Head of caudate nucleus (tissue), 42 donors: ENCODE measurements at places on chromosomes 11 and 22.

DNA sequence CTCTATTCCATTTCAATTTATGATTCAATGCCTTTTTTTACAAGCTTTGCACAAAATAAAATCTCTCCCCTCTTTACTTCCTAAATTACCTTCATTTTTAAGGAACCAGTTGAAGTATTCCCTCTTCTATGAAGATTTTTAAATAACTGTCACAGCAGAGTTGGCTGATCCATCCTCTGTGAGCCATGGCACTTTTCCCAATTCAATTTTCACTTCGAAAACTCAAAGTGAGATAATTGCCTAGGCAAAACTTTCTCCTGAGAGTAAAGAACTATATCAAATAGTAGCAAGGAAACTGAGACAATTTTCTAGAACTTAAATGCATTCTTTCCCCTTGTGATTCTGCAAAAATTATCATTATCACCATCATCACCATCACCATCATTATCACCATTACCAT lies 259.9 kb upstream of the ARHGAP20 start:
- no peak for DNase-seq

DNA sequence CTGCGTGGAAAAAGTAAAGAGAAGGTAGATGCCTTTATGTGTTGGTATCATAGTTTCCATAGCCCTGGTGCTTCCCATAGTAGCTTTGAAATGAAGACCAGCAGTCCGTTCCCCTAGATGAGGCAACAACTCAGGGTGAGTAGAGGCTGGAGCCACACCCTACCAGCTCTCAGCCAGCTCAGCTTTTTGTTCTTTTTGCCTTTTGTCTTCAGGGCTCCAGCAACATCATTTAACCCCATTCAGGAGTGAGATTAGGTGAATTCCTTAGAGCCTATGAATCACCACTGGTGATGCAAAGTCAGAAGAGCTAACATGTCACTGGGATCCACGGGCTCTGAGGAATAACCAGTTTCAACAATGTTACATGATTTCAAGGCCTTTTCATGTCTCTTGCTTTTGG lies 14.0 kb upstream of the SESN3 start:
- DNase-seq = no peak

GRCh38 chr22:45497351-45498145 lies 5.1 kb upstream of the FBLN1 start:
- DNase-seq = no peak

GRCh38 chr11:79259800-79260199 lies 181.0 kb downstream of the TENM4 start:
- DNase-seq = no peak

DNA sequence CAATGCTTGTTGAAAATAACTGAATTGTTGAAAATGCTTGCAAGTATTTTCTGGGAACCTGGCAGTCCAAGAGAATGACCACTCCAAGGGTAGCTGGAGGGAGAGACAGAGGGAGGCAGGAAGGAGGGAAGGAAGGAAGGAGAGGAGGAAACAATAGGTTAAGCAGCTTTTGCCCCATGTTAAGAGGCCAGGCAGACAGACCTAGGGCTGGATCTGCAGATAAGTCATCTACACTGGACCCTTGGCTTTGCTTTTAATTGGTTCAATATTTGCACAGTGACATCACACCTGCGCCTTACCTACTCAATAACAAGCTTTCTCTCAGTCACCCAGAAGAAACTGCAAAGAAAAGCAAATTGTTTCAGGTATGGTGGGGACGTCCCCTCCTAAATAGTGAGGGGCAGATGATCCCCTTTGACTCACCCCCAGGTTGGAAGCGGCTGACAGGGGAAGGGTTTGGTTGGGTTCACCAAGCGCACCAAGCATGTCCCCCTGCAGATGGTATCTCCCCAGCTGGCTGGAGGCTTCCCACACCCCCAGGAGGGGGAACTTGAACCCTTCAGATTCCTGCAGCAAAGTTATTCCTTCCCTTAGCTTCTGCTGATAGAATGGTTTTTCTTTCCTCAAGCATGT lies 24.3 kb downstream of the MYH9 start:
- no peak for DNase-seq

DNA sequence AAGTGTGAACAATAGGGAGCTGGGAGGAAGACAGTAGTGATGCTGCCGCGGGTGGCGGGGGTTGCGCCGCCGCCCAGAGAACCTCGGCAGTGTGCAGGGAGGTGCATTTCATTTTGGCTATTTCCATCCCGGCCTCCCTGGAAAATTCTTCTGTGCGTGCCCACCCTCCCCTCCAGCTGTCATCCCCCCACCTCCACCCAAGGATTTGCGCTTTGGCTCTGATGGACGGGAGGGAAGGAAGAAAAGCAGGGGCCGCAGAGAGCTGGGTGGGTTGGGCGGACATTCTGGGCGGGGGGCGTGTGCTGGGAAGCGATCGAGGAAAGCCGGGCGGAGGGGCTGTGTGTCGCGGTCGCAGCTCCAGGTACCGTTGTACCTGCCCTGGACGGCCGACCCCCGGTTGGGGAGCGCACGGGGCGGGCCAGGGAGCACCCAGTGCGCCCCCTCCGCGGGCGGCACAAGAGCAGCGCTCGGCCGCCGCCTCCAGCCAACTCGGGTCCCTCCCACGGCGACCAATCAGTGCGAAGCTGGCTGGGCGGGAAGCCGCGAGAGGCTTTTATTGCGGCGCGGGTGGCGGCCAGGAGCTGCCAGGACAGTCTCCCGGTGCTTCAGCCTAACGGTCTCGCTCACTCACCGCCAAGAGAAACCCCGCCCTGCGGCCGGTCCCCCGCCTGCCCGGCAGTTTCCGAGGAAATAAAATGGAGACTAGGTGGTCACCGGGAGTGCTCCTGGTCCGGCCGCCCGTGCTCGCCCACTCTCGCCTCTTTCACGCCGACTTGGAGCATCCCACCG lies 1.6 kb downstream of the NCAM1 start:
- peak; percentile 92 for DNase-seq

- DNase-seq = no peak
Measured at GRCh38 chr11:70387564-70387963, 10.8 kb upstream of the CTTN start.

GRCh38 chr22:27108425-27109114 lies 451.2 kb downstream of the MIAT start:
- DNase-seq = no peak

- DNase-seq = no peak
Measured at GRCh38 chr11:21631991-21632390, 560.9 kb upstream of the ANO5 start.

DNA sequence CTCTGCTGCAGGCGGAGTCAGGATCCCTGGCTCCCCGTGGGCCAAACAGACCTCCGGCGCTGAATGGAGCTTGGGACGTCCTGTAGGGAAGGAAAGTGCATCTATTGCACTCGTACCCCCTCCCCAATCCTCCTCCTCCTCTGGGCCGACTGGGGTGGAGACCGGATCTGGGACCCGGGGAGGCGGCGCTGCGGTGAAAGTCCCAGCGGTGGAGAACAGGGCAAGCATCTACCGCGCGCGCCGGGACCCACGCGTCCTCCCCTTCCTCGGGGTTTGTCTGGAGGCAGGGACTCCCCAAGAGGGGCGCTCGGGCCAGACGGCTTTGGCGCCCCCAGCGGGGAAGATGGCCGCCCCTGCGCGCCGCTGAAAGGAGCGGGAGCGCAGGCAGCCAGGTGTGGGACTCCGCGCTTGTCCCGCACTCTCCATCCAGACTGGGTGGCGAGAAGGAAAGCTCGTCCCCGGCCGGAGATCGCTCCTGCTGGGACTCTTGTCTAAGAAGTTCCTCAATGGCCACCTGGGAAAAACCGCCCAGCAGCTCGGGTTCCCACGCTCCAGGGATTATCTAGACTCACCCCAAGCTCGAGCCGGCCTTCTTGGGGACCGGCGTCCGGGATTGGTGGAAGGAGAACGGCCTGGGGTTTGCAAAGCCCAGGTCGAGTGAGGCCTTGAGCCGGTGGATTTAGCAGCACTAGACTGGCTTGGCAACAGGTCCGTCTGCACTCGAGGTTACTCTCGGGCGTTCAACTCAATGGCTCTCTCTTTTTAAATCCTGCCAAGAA lies 718 bp downstream of the FADS2 start:
- peak; percentile 69 for DNase-seq

DNA sequence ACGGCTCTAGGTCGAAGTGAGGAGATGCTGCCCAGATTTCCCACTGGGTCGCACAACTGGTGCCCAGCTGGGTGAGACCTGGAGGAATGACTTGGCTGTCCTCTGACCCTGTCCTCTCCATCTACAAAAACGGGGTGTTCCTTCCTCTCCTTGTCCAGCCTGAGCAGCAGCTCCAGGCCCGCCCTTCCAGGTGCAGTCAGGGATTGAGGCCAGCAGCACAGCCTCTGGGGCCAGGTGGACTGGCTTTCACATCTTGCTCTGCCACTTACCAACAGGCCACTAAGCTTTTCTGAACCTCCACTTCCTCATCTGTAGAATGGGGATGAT lies 91.7 kb upstream of the LMO1 start:
- no peak for DNase-seq

DNA sequence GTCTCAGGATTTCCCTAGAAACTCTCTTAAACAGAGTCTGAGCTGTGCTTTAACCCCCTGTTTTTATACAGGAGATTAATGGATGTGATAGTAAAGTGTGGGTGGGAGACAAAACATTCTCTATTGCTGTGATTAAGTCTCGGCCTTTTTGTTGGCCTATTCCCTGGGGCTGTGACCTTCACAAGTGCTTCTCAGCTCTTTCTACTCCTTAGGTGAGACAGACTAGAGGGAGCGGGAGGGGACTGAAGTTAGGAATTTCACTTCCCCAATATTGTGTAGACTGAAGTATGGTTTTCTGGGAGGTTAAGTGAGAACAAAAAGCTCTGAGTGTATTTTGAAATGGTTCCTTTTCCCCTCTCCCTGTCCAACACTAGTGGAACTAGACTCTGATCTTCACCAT lies 29.8 kb upstream of the OR8B8 start:
- DNase-seq = no peak

DNA sequence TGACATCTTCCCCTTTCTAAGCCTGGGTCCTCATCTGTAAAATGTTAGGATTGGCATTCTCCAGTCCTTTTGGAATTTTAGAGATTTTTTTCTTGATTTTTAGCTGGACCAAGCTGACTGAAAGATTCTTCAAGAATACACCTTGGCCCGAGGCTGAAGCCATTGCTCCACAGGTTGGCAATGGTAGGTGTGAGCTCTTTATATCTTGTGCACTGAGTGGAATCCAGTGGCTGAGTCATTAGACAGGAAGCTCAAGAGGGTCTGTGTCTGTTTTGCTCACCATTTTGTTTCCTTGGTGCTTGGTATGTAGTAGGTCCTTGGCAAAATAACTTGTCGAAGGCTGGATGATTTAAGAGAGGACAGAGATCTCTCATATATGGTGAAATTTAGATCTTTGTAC lies 6.2 kb downstream of the EIF3L start:
- DNase-seq = no peak

GRCh38 chr11:113991170-113991569 lies 16.3 kb downstream of the HTR3A start:
- DNase-seq = no peak

GRCh38 chr11:86761978-86762377 lies 38.4 kb upstream of the PRSS23 start:
- no peak for DNase-seq

DNA sequence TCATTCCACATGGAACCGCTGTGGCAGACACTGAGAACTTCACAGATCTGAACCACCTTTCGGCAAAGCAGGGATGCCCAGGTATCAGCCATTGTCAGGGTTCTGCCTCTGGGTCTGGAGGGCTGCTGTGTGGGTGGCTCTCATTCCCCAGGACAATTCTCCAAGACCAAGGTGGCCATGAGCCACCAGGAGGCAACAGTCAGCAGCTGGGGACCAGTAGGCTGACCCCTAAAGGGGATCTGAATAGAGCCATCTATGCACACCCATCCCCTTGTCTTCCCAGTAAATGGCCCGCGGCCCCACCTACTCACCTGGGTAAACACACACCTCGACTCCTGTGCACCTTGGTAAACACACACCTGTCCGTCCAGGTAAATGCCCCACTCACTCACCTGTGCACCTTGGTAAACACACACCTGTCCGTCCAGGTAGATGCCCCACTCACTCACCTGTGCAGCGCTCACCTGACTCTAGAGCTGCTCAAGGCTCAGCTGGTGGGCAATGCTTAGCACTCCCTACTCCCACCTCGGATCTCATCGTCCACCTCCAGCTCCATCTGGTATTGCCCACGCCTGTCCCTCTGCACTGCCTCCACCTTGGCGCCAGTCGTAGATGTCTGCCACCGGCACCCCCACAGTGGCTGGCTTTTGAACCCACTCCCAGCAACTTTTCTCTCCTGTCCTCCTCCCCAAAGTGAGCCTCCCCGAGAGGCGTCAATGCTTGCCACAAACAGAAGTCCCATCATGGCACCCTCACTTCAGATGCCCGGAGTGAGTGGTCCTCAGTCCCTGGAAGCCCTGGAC lies 10.2 kb downstream of the SLC25A1 start:
- DNase-seq = no peak

- DNase-seq = peak; percentile 86
Measured at GRCh38 chr22:30606455-30607299, at the start of gene TCN2. TCN2 (plus strand) TSS chr22:30607174; CDS start chr22:30607332, 158 bp downstream.

- no peak for DNase-seq
Measured at GRCh38 chr22:37209140-37209845, 3.0 kb downstream of the SSTR3 start.

DNA sequence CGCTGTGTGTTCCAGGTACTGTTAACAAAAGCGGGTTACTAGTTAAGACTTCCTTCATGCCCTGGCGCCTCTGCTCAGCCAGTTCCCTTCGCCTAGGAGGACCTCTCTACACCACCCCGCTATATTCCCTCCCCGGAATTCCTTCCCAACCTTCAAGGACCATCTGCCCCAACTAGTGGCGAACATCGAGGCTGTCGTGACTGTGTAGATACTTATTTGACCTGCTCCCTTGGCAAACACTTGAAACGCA lies 450 bp upstream of the BCL2L13 start:
- peak; percentile 21 for DNase-seq

DNA sequence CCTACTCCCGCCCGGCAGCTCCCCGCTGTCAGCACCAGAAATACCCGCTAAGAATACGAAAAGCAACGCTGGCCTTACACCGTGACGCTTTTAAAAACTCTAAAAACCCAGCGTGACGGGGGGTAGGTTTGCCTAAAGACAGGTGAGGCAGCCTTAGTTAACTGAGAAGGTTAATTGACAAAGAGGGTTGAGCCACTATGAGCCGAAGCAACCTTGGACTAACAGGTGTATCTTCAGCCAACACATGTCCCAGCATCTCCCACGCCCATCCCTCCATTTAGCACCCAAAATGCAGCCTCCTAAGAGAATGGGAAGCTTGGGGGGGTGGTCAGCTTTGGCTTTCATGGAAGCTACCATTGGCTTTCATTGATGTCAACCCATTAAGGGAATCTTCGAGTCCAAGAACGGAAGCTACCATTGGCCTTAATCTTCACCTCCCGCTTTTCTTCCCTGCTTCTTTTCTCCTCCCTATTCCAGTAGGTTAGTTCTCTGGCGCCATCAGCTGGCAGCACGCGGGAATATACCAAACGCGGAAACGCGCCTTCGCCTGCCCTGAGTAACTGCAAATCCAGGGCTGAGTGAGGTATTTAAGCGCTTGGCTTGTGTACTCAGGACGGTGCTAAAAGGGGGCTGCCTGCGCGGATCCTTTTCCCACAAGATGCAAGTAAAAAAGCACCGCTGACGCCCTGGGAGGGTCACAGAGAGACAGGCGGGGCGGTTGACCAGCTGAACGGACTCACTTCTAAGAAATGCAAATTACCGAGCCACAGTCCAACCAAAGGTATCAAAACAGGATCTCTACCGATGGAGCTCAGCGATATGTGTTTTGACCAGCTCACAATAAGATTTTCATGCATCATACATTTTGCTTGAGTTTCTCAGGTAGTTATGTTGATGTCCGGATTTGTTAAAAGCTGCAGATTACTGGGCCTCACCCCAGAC lies 38.5 kb upstream of the GLYATL1 start:
- peak; percentile 77 for DNase-seq

GRCh38 chr11:6576471-6577373 lies 26.7 kb downstream of the RRP8 start:
- peak; percentile 89 for DNase-seq

GRCh38 chr11:110468121-110468520 lies 38.4 kb downstream of the FDX1 start:
- no peak for DNase-seq
